ENCODE measurements at places on chromosomes 12 and 14.

DNA sequence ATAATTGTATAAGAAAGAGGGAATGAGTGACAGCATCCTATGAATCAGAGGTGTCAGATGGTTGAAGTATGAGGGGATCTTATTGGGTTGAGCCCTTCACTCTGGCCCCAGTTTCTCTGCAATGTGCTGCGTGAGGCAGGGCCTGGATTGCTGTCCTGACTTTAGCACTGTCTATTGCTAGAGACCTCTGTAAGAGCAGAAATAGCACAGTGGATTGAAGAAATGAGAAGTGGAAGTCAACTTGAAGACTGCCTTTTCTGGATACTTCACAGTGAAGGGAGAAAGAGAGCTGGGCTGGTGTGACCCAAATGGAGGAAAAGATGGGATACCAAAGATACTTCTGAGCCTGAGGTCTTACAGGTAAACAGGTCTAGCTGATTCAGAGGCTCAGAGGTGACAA is 5.8 kb downstream of the ASCL4 start:
- no peak for DNase-seq

- DNase-seq: no peak
These were observed 291.4 kb downstream of the PCNX1 start for GRCh38 chr14:71198687-71199086.

- no peak for DNase-seq
These were observed 1.0 kb downstream of the NAA25 start for GRCh38 chr12:112107306-112108201.

- no peak for DNase-seq
These were observed 426.7 kb downstream of the RAD51B start for GRCh38 chr14:68246074-68246785.

- DNase-seq: no peak
These were observed 5.4 kb upstream of the KRT7 start for GRCh38 chr12:52227606-52228166.

DNA sequence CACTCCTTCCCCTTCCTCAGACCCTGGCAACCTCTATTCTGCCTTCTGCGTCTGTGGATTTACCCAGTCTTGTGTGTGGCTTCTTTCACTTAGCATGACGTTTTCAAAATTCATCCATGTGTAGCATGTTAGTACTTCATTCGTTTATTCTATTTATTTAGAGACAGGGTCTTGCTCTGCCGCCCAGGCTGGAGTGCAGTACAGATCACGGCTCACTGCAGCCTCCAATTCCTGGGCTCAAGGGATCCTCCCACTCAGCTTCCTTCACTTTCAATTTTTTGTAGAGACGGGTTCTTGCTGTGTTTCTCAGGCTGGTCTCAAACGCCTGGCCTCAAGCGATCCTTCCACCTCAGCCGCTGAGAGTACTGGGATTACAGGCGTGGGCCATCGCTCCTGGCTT is 37.0 kb downstream of the B4GALNT3 start:
- DNase-seq: no peak

DNA sequence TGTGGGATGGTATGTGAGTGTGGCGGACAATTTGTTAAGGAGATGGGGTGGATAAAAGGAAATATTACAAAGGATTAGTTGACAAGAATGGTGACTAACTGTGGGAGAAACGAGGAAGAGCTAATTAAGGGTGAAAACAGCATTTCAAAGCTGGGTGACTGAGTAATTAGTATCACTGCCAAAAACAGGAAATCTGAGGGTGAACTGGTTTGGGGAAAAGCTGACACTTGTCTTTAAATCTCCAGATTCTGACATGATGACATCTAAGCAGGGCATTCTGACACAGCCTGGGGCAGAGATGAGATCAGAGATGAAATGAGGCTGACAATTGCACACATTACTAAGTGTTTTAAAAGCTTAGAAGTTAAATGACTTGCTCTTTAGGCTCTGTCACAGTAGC is 42.4 kb upstream of the CCDC175 start:
- DNase-seq: no peak

GRCh38 chr14:67332468-67332867 is 27.1 kb downstream of the ATP6V1D start:
- no peak for DNase-seq

DNA sequence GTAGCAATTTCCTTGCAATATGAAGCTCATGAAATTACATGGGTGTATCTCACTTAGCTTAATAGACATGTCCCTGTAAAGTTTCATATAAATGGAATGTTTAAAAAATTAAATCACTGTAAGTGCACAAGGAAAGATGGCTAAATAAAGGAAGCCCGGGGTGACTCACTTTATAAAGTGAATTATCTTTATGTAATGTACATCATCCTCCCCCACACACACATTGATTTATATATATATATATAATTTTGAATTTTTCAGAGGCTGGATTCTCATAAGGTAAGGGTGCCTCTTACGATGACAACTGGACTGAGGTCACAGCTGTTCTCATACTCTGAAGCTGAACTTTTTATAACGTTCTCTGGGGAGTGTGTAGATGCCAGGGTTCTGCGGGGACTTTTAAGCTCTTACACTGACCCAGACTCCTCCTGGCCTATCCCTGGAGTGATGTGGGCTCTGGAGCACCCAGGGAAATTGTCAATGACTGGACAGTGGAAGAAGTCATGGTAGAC is 108.7 kb upstream of the HIF1A start:
- no peak for DNase-seq

DNA sequence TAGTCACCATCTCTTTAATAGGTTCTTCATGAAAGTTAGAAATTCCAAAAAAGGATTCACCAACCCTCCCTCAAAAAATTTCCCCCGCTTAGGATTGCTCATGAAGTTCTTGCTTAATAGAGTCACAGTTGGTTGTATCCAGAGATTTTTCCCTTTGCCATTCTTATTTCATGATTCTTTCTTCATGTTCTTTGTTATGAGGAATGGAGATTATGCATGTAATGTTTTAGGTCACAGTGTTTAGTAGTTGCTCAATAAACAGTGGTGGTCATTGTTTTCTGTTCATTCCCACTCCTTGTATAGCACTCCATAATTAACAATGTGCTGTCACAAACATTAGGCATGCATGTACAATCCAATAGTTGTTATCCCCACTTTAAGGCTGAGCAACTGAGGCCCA is 51.2 kb upstream of the RTRAF start:
- DNase-seq: no peak

DNA sequence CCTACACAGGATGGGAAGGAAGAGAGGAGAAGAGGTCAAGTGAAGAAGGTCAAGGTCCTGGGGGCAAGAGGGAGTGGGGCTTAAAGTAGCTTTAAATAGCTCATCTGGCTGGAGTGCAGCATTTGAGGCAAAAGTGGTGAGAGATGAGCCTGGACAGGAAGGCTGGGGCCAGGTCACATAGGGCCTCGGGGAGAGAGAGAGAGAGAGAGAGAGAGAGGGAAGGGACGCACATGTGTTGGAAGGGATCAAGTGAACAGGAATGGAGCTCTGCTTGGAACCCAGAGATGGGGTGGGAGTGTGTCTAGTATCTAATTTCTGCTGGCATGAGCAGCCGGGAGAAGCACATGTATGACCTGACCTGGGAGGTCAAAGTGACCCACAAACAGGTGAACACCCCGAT is 407.5 kb downstream of the MED13L start:
- DNase-seq: no peak

- DNase-seq: no peak
These were observed 57.0 kb upstream of the FOXN3 start for GRCh38 chr14:89473989-89474388.

DNA sequence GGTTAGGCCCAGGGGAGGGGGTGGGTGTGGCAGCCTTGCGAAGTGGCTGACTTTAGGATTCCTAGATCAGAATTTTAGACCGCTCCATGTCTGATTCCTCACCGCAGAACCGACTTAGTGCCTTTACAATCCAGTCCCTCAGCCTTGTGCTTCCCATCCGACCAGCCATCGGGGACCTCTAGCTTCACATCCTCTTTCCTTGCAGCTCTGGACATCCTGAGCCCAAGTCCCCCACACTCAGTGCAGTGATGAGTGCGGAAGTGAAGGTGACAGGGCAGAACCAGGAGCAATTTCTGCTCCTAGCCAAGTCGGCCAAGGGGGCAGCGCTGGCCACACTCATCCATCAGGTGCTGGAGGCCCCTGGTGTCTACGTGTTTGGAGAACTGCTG is 557 bp downstream of the COPS7A start:
- DNase-seq: no peak

- DNase-seq: no peak
These were observed 471.8 kb upstream of the FLRT2 start for GRCh38 chr14:85058150-85058549.

GRCh38 chr12:10069099-10069498 is 29.7 kb downstream of the CLEC1A start:
- no peak for DNase-seq

- no peak for DNase-seq
These were observed 18.9 kb downstream of the ARL6IP4 start for GRCh38 chr12:122999196-122999946.

GRCh38 chr14:92514844-92515514 is 1.4 kb downstream of the RIN3 start:
- no peak for DNase-seq

DNA sequence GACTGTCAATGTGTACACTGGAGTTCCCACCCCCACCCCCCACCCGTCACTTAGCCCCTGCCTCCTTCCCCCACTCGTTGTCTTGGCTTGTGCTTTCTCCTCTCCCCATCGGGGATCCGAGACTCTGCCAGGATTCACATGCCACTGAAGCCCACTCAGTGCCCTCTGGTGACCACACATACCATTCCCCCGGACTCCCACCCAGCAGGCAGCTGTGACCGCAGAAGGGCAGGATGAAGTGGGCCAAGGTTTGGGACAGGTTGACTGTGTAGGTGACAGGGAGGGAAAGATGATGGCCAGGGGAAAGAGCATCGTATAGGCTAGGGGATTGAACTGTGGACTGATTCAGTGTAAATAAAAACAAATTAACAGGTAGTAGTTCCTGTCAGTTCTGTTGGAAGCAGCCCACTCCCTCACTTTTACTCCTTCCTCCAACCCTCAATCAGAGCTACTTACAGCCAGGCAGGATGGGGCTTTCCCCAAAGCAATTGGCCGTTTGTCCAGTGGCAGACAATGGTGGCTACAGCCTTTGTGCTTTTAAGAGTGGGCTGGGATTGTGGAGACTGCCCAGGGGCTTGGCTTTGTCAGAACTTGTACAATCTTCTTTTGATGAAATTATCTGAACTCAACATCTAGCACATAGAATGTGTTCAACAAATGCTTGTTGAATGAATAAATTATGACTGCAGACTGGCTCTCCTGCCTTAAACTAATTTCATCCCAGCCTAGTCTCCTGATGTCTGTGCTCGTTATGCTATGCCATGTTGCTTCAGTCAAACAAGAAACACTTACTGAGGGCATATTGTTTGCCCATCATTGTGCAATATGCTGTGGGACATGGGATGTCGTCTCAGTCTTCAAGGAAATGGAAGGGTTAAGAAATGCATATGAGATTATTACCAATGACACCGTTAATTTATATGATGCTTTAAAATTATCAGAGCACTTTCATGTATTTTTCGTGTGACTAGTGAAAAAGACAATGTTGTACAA is 30.2 kb downstream of the TTC9 start:
- DNase-seq: no peak

- DNase-seq: no peak
These were observed 49.5 kb upstream of the METAP2 start for GRCh38 chr12:95424271-95424994.

- no peak for DNase-seq
These were observed 8.8 kb downstream of the SERPINA10 start for GRCh38 chr14:94284221-94284620.
